ENCODE measurements at places on chromosomes 6 and 20. TPM values are rescaled to one million over a fixed set of nuclear protein-coding genes. Genes with fewer than 3 reads are reported as not detected.

The SIRPB2 gene
- 1.3 TPM for total RNA-seq

The LINC00237 gene
- not detected for total RNA-seq

The TRIM31 gene
- total RNA-seq, result not detected

The SLC17A3 gene
- not detected for total RNA-seq

The HLA-G gene
- total RNA-seq, result not detected

The DPPA5 gene
- total RNA-seq, result not detected

The RANBP9 gene
- 15.3 TPM for total RNA-seq

The C6orf120 gene
- total RNA-seq, result 15.1 TPM

The MEA1 gene
- total RNA-seq, result 31.0 TPM

Measured in hematopoietic multipotent progenitor cell (in vitro differentiated cells).